Epithelial cell of proximal tubule (primary cell): ENCODE measurements at places on chromosomes 12 and 14. TPM values are rescaled to one million over a fixed set of nuclear protein-coding genes. Genes with fewer than 3 reads are reported as not detected.

GRCh38 chr12:22283006-22283506, 51.5 kb downstream of the ST8SIA1 start:
- no peak for DNase-seq

DNA sequence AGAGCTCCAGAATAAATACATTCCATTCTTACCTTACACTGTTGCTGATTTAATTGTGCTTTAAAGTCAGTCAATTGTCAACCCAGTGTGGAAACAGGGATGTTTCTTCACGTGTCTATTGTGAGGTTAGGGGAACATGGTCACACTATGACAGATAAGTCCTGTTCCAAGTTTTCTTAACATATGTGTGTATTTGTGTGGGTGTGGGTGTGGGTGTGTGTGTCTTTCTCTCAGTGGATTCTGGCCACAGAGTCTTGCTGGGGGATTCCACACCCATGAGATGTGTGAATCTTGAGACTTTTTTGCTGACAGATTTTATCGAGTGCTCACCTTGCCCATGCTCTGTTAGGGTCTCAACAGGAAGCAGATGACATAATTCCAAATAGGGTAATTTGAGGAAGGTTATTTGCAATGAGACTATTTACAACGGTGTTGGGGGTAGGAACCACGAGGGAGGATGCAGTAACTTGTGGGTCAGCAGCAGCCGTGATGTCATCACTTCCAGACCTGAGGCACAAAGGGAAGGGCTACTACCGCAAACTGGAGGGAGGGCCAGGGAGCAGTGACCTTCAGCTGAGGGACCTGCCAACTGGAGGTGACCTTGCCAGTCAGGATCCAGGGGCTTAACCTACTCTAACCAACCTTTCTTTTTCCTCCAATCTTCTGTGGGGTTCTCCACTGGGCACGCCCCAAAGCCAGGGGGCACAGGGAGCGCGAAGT, 1.9 kb upstream of the VRK1 start:
- no peak for DNase-seq

- DNase-seq = no peak
Observed at GRCh38 chr12:7395950-7396349, 48.0 kb downstream of the CD163L1 start.

DNA sequence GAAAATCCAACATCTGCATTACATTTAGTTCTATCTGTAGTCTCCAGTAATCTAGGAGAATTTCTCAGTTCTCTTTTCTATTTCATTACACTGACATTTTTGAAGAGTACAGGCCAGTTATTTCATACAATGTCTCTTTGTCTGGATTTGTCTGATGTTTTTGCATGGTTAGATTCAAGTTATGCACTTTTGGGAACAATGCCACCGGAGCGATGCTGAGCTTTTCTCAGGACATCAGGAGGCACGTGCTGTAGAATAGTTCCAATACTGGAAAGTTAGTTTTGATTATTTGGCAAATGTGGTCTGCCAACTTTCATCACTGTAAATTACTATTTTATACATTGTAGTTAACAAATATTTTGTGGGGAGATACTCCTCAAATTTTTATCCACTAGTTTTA, 43.1 kb downstream of the ALDH1L2 start:
- DNase-seq = no peak

DNA sequence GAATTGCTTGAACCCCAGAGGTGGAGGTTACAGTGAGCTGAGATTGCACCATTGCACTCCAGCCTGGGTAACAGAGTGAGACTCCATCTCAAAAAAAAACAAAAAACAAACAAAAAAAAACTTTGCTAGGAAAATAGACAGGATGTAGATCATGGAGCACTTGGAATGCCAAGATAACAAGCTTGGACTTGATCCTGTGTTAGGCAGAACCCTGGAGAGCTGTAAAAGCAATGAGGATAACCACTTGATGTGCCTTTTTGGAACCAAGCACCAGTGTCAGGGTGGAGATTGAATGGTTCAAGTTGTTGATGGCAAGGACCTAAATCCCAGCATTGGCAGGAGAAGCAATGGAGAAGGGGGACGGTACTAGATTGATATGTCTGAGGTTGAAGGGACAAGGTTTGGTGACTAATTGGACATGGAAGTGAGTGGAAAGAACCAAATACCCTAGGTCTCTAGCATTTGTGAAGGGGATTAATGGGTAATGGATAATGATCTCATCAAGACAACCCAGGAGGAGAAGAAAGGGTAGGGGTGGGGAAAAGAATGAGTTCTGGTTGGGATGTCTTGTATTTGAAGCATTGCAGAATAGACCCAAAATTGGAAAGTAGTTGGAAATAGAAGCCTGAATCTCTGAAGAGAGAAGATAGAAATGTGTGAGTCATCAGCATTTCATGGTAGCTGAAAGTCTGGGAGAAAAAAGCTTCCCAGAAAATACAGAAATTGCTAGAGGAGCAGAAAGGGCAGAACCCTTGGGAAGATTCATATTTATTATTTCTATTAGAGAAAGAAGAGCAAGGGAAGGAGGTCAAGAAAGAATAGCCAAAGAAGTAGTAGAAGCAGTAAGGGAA, 176.7 kb downstream of the NUAK1 start:
- DNase-seq = no peak

DNA sequence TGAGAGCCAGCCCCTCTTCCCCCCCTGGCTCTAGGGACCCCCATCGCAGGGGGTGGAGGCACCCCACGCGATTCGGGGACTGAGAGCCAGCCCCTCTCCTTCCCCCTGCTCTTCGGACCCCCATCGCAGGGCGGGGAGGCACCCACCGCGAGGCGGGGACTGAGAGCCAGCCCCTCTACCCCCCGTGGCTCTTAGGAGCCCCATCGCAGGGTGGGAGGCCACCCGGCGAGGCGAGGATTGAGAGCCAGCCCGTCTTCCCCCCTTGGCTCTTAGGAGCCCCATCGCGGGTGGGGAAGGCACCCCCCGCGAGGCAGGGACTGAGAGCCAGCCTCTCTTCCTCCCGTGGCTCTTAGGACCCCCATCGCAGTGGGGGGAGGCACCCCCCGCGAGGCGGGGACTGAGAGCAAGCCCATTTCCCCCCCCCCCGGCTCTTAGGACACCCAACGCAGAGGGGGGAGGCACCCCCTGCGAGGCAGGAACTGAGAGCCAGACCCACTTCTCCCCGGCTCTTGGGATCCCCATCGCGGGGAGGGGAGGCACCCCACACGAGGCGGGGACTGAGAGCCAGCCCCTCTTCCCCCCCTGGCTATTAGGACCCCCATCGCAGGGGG, 45.6 kb downstream of the DDX11 start:
- no peak for DNase-seq

DNA sequence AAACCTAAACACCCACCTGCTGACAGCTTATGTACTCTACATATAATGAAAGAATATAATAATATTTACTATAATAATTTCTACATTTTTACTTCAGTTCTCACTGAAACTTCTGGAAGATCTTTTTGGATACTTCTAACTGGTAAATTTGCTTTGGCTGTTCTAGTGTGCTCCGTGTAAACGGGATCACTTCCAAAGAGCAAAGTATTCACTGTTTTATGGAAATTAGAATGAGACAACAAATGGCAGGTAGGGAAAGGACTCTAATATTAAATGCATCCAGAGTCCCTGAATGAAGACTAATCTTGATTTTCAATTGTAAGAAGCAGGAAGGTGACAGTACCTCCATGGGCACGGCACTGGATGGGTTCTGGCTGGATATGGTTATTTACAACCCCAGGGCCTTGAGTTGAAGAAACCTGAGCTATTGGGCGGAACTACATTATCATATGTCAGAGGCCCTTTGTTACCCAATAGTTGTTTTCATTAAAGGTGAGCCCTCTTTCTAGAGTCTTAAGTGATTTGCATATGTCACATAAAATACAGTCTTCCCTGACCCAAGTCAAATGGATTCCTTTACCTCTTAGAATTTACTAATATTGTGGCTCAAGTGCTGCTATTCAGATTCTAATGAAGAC, 10.7 kb downstream of the ERP29 start:
- no peak for DNase-seq

DNA sequence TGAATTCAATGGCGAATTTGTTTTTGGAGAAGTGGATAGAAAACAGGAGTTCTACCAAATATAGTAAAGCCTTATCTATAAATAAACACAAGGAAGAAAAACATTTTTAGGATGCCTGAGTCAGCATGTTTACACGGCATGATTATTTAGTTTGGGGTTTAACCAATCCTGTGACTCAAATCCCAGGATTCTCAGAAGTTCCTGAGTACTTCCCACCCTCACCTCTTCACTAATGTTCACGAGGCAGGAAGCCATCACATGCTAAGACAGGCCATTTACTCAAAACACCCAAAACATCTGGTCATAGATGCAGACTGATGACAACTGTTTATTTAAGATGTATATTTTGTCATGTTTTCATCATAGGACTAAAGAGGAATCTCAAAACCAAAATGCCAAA, 3.4 kb upstream of the GLRX5 start:
- DNase-seq = no peak

DNA sequence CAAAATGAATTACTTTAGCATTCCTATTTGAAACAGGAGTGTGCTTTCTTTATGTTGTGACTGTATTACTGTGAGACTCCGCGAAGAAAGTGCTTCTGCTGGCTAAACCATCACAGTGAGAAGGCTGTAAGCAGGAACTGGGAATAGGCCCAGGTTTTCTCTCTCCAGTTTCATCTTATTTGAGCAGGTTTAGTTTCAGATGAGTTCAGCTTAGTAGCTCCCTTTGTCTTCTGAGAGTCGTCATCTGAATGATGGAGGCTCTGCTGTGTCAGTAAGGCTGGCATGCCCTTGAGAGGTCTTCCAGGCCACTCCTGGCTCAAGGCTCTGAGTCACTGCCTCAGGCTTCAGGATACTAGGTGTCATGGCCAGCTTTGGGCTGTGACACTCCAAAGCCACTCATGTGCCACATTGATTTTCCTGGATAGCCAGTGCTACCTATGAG, 205.6 kb upstream of the RGS6 start:
- DNase-seq = no peak

DNA sequence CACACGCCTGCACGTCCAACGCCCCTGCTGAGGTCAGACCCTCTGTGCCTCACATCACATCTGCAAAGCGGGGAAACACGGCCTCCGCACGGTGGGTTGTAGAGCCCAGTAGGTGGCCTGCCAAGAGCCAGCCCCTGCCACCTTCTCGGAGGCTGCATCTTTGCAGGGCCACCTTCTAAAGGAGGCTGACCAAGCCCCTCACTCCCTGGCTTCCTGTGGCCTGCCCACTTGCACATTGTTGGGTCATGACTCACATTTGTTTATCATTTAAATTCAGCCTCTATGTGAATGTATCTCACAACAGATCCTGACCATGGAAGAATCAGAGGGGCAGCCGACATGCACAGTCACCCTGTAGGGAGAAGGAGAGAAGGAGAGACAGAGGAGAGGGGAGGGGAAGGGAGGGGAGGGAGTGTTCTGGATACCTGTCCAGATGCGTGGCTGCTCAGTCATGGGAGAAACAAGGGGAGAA, 319.5 kb upstream of the DIO3 start:
- no peak for DNase-seq

GRCh38 chr12:51953864-51954263, 2.4 kb downstream of the ACVR1B start:
- no peak for DNase-seq

DNA sequence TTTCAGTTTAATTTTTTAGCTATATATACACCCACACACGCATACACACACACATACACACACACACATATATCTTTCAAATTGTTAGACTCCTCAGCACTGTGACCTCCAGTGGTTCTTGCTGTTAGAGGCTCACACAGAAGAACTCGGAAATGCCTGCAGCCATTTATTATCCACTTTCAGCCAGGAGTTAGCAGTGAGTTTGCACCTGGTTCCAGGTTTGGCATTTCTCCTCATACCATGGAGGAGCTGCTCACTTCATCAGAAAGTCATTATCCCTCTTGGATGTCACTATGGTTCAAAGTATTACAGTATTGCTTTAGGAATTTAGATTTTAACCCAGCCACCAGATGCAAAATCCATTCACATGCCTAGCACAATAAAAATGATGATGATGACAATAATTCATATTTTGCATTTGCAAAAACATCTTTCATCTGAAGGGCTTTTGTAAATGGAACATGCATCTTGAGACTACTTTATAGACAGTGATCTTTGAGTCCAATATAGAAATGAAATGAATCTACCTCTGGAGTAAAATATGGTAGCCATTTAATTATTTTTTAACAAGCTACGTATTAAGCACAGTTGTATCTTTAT, 42.3 kb downstream of the NPAS3 start:
- DNase-seq = no peak

GRCh38 chr12:121908702-121909101, 9.7 kb upstream of the CFAP251 start:
- no peak for DNase-seq

GRCh38 chr12:6049992-6050391, 74.5 kb downstream of the VWF start:
- DNase-seq = no peak

GRCh38 chr12:75651342-75651695, 139.9 kb upstream of the KRR1 start:
- no peak for DNase-seq

- DNase-seq = no peak
Observed at GRCh38 chr12:19778797-19779196, 339.5 kb downstream of the AEBP2 start.

- DNase-seq = peak; percentile 61
Observed at GRCh38 chr14:86798330-86798729, 1194.7 kb downstream of the GALC start.

TMEM52B gene
- total RNA-seq = 0.43 TPM in 1 of 2 replicates, not detected in the other

HOXC4 gene
- total RNA-seq = 2.8 and 3.3 TPM in 2 replicates

CLEC4D gene
- not detected in 2 replicates for total RNA-seq

KIF26A gene
- total RNA-seq = 0.46 and 0.87 TPM in 2 replicates

SDS gene
- total RNA-seq = not detected in 2 replicates

CLEC1B gene
- not detected in 2 replicates for total RNA-seq

MYH6 gene
- not detected in 2 replicates for total RNA-seq

PCED1B gene
- 3.1 and 9.0 TPM in 2 replicates for total RNA-seq

REC8 gene
- 122 and 158 TPM in 2 replicates for total RNA-seq

RHEBL1 gene
- 1.6 and 2.3 TPM in 2 replicates for total RNA-seq

KCNA1 gene
- not detected in 2 replicates for total RNA-seq

PDZRN4 gene
- not detected in 2 replicates for total RNA-seq

OR6C1 gene
- not detected in 2 replicates for total RNA-seq

DACT1 gene
- total RNA-seq = 2.7 and 3.4 TPM in 2 replicates

PZP gene
- not detected in 2 replicates for total RNA-seq
